ENCODE measurements at places on chromosomes 12 and 14. TPM values are rescaled to one million over a fixed set of nuclear protein-coding genes. Genes with fewer than 3 reads are reported as not detected.

- H3K27ac ChIP-seq, result no peak overlapping the region
- no peak overlapping the region for H3K4me3 ChIP-seq
- no peaks in the 10 kb centered on the region for H3K4me1 ChIP-seq
- DNase-seq, result no peak
Measured at GRCh38 chr14:94317259-94317658, 5.9 kb downstream of the SERPINA6 start.

DNA sequence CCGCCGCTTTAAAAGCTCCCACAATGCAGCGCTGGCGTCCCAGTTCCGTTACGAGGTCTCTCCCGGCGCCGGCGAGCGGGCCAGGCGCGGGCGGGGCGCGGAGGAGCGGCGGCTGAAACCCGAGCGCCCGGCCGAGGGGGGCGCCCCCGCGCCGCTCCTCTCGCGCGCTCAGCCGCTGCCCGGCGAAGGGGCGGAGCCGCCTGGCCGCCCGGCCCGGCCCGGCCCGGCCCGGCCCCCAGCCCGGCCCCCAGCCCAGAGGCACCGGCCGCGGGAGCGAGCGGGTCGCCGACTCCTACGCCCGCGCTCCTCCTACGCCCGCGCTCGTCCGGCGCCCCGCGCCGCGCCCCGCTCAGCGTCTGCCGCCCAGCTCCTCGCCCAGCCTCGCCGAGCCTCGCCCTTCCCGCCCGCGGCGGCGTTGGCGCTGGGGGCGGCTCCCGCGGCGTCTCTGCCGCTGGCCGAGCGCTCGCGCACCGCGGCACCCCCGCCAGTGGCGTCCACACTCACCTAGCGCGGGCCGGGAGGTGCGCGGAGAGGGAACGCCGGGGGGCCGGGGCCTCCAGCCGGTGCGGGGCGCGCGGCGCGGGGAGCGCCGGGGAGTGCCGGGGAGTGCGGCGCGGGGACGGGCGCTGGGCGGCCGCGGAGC is at the start of gene RASSF8:
TSS of gene RASSF8 (plus strand) at position 255 of the 643 bp plus-strand sequence. CDS start 96,662 bp downstream, outside the sequence.
- H3K36me3 ChIP-seq, result no peaks in the 10 kb centered on the region
- H3K4me1 ChIP-seq, result peaks cover 11% of the 10 kb centered on the region
- peaks cover 54% of the 10 kb centered on the region for H3K27me3 ChIP-seq
- H3K4me3 ChIP-seq, result peak within 1 kb of the TSS; percentile 74
- peak; percentile 29 for DNase-seq

DNA sequence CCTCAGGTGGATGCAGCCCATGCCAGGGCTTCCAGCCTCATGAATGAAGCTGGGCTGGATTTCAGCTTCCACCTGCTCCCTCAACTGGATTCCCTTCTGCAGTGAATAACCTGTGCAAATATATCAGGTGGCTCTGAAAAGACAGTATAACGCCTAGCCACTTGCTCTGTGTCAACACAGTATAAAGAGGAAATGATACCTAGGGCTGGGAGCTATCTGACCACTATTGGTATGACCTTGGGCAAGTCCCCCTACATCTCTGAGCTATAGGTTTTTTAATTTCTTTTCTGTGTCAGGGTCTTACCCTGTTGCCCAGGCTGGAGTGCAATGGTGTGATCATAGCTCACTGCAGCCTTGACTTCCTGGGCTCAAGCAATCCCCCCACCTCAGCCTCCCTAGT is 19.8 kb downstream of the ISM2 start:
- H3K4me3 ChIP-seq, result no peak overlapping the region
- no peaks in the 10 kb centered on the region for H3K4me1 ChIP-seq
- no peak overlapping the region for H3K27ac ChIP-seq
- DNase-seq, result no peak
- H3K27me3 ChIP-seq, result no peaks in the 10 kb centered on the region
- H3K36me3 ChIP-seq, result no peaks in the 10 kb centered on the region

- H3K27ac ChIP-seq, result no peak overlapping the region
- no peaks in the 10 kb centered on the region for H3K27me3 ChIP-seq
- H3K4me3 ChIP-seq, result no peak overlapping the region
- H3K4me1 ChIP-seq, result no peaks in the 10 kb centered on the region
Measured at GRCh38 chr14:43399289-43399688, 1107.8 kb downstream of the FSCB start.

DNA sequence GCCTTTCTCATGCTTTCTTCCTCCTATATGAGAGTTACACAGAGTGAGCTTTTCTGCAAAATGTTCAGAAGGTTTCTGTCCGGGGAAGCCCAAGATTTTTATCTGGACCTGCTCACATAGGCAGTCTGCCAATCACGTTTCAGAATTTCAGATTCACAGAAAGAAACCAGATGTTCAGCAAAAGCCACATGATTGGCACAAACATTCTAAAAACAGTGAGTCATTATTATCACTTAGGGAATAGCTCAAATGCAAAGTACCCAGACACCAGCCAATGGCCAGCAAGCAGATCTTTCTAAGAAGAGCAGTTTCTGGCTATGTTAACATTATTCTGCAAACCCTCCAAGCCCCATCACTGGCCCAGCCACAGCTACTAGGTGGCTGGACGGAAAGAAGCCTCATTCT is 1558.5 kb upstream of the TMEM132C start:
- DNase-seq, result no peak
- no peaks in the 10 kb centered on the region for H3K27me3 ChIP-seq
- no peak overlapping the region for H3K27ac ChIP-seq
- no peak overlapping the region for H3K4me3 ChIP-seq
- H3K36me3 ChIP-seq, result no peaks in the 10 kb centered on the region

GRCh38 chr12:106670131-106670530 is 87.3 kb downstream of the RFX4 start:
- no peaks in the 10 kb centered on the region for H3K36me3 ChIP-seq
- DNase-seq, result no peak
- H3K4me3 ChIP-seq, result no peak overlapping the region
- H3K4me1 ChIP-seq, result no peaks in the 10 kb centered on the region
- H3K27me3 ChIP-seq, result peaks cover 39% of the 10 kb centered on the region

DNA sequence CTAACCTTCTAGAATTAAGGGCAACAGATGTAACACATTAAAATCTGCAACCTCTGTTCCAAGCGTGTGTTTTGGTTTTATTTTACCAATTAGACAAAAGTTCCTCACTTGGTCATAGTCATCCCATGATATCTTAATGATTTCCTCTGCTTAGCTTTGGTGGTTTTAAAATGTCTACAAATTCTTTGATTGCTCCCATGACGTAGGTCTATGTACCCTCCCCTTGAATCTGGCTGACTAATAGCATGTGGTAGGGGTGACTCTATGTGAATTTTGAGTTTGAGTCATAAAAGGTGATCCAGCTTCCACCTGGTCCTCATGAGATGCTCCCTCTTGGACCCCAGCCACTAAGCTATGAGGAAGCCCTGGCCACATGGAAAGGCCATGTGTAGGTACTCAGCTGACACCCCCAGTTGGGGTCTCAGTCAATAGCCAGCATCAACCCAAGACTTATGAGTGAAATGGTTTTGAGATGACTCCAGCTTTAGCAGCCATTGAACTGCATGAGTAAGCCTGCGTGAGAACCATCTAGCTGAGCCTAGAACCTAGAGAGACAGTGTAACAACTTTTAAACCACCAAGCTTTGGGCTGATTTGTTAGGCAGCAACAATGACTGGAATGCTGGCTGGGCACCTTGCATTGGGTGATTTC is 247.1 kb downstream of the MSRB3 start:
- no peaks in the 10 kb centered on the region for H3K36me3 ChIP-seq
- H3K27ac ChIP-seq, result no peak overlapping the region
- DNase-seq, result no peak
- no peaks in the 10 kb centered on the region for H3K4me1 ChIP-seq
- no peaks in the 10 kb centered on the region for H3K27me3 ChIP-seq

DNA sequence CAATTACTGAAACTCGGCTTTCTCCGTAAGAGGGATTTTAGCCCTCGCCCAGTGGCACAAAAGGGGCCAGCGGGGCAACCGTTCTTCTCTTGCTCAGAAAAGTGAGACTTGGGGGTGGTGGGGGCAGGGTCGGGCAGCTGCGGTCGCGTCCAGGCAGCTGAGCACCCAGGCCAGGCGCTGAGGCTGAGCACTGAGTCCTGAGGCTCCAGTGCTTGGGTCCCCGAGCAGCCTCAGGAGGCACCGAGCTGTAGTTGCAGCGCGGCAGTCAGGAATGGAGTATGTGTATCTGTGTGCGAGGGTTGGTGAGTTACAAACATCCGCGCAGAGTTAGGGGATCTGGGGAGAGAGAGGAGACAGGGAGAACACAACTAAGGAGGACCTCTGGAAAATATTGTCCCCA is 4.1 kb upstream of the HOXC6 start:
- no peak overlapping the region for H3K4me3 ChIP-seq
- no peak overlapping the region for H3K27ac ChIP-seq
- no peak for DNase-seq
- H3K36me3 ChIP-seq, result no peaks in the 10 kb centered on the region
- H3K27me3 ChIP-seq, result peaks cover 83% of the 10 kb centered on the region
- H3K4me1 ChIP-seq, result peaks cover 20% of the 10 kb centered on the region

- peaks cover 6% of the 10 kb centered on the region for H3K27me3 ChIP-seq
- no peak overlapping the region for H3K4me3 ChIP-seq
- no peak for DNase-seq
- no peaks in the 10 kb centered on the region for H3K36me3 ChIP-seq
- no peak overlapping the region for H3K27ac ChIP-seq
- H3K4me1 ChIP-seq, result no peaks in the 10 kb centered on the region
Measured at GRCh38 chr14:76125511-76125910, 26.2 kb upstream of the GPATCH2L start.

DNA sequence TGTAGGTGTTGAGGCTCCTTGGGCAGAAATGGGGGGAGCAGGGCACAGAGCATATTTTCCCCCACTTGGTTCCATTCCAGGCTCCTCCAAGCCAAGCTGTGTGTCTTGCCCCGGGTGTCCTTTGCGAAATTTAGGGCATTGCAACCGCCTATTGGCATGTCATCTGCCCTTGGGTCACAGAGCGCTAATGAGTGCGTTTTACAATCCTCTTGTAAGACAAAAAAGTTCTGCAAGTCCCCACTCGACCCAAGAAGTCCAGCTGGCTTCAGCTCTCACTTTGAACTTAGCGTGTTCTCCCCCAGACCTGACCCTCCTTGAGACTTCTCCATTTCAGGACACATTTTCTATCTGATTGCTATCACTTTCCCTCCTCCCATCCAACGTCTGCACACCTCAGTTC is 6.1 kb upstream of the LRTM2 start:
- no peak overlapping the region for H3K4me3 ChIP-seq
- no peaks in the 10 kb centered on the region for H3K4me1 ChIP-seq
- peaks cover 8% of the 10 kb centered on the region for H3K27me3 ChIP-seq
- no peak overlapping the region for H3K27ac ChIP-seq

- H3K27ac ChIP-seq, result no peak overlapping the region
- H3K4me3 ChIP-seq, result no peak overlapping the region
- no peaks in the 10 kb centered on the region for H3K36me3 ChIP-seq
- peaks cover 16% of the 10 kb centered on the region for H3K4me1 ChIP-seq
- DNase-seq, result no peak
Measured at GRCh38 chr12:12585115-12585863, 22.6 kb upstream of the DUSP16 start.

DNA sequence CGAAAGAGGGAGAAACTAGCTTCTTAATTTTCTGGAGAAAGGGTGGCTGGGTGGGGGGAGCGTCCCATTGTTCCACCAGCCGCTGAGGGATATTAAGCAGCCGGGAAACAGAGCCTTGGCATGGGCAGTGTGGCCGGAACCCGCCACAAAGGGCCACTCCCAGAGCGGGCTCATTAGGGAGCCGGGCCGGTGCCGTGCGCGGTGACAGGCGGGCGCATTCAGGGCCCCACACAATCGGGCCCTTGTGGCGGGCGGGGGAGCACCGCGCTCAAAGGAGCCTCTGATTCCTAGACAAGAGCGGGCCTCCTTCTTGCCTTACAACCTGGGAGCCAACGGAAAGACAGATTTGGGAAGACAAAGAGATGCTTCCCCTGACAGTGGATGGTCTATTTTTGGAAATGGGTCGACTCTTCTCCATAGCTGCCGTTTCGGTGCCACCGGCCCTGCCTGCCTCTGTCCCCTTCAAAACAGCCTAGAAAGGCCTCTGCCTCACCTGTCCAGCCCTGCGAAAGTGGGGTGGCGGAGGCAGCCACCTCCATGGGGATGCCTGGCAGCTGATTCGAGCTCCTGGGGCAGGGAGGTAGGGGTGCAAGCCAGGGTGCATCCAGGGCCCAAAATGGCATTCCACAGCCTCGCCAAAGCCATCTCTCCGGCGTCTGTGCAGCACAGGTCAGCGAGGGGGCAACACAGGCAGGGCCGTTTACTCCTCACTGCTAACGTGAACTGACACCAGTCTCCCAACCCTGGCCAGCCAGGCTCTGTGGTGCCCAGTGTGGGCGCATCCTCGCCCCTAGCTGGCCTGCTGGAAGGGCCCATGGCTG is 10.9 kb downstream of the CCDC85C start:
- no peak for DNase-seq
- H3K27me3 ChIP-seq, result no peaks in the 10 kb centered on the region
- no peak overlapping the region for H3K27ac ChIP-seq
- no peaks in the 10 kb centered on the region for H3K36me3 ChIP-seq
- peaks cover 13% of the 10 kb centered on the region for H3K4me1 ChIP-seq
- H3K4me3 ChIP-seq, result no peak overlapping the region

GRCh38 chr12:126343321-126343720 is 1278.1 kb downstream of the AACS start:
- H3K4me3 ChIP-seq, result no peak overlapping the region
- no peaks in the 10 kb centered on the region for H3K27me3 ChIP-seq
- H3K27ac ChIP-seq, result no peak overlapping the region
- DNase-seq, result no peak

GRCh38 chr12:96420277-96420835 is 20.1 kb upstream of the CDK17 start:
- H3K4me3 ChIP-seq, result peak overlapping the region; percentile 77
- DNase-seq, result no peak
- H3K36me3 ChIP-seq, result peaks cover 4% of the 10 kb centered on the region
- no peaks in the 10 kb centered on the region for H3K27me3 ChIP-seq

DNA sequence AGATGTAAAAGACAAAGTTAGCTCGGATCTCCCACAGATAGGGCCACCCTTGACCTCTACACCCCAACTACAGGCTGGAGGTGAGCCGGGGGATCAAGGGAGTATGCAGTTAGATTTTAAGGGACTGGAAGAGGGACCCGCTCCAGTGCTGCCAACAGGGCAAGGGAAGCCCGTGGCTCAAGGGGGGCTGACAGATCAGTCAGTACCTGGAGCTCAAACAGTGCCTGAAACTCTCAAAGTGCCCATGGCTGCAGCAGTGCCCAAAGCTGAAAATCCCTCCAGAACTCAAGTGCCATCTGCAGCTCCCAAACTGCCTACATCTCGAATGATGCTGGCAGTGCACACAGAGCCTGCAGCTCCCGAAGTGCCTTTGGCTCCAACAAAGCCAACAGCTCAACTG is 10.4 kb downstream of the NYNRIN start:
- H3K4me1 ChIP-seq, result no peaks in the 10 kb centered on the region
- DNase-seq, result no peak
- no peak overlapping the region for H3K4me3 ChIP-seq
- no peak overlapping the region for H3K27ac ChIP-seq
- peaks cover 9% of the 10 kb centered on the region for H3K27me3 ChIP-seq
- no peaks in the 10 kb centered on the region for H3K36me3 ChIP-seq

The FKBP4 gene
- total RNA-seq, result 102 TPM

The FBLN5 gene
- 1.6 TPM for total RNA-seq

The IGFBP6 gene
- total RNA-seq, result 5.4 TPM

The BRI3BP gene
- total RNA-seq, result 26.5 TPM

The OR6C76 gene
- not detected for total RNA-seq

The PKP2 gene
- not detected for total RNA-seq

The GDF3 gene
- total RNA-seq, result not detected
